Activated naive CD4-positive, alpha-beta T cell treated with Interleukin-2 at 50 U/mL for 16 hours (primary cell): ENCODE measurements at places on chromosomes 3 and 15.
A peak's percentile ranks its signal among the peaks of the same experiment; 100 is the strongest.

DNA sequence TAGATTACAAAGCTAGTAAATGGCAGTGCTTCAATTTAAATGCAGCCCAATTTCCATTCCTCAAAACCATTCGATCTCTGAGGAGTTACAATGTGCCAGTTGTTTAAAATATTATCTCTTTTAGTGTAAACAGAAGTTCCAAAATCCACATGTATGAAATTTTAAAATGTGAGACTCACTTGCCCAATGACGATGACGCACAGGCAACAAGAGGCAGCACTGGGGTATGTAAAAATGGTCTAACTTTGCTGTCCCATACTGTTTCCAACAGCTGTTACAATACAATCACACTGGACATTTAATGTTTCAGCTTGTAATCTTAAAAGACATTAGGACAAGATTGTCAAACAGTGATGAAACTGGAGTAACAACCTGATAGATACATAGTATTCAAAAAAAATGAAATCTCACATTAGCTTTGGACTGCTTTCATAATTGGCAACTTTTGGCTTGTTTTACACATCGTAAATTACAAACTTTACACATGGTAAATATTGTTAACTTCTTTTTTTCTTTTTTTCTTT lies 12.2 kb downstream of the SLTM start:
- DNase-seq = no peak

DNA sequence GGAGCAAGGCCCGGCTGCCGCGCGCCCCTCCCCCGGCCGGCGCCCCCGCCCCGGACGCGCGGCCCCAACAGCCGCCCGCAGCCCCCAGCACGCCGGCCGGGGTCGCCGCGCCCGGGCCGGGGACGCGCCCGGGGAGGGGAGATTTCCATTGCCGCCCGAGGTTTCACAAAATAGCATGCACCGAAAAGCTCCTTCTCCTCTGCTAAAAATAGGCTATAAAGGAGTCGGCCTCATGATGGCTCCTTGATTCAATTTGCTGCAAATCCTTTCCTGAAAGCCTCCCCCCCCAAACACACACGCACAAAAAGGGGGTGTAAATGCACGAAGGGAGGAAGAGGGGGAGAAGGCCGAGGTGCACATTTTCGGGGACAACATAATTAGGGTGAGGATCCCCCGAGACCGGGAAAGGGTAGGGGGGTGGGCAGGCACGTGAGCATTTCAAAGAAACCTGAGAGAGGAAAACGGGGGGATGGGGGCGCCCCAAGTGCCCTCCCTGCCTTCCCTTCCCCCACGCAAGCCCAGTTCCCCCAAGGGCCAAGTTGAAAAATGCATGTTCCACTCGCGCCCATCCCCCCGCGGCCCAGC lies 734 bp downstream of the TBL1XR1 start:
- no peak for DNase-seq

DNA sequence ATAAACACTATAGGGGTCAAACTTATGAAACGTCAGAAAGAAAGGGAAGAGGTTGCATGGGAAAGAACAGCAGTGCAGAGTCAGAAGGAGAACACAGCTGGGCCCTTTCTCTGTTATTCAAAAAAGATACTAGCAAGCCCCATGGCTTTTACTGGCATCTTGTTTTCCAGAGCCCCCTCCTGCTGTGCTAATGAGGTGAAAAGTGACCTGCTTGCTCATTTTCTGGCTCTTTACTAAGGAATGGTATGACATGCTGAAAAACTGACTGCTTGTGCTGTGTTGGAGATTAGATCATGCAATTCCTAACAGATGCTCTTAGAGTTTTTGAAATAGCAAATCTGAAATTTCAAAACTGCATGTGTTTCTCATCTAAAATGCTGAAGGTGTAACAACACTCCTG lies 541.6 kb upstream of the ALCAM start:
- no peak for DNase-seq

DNA sequence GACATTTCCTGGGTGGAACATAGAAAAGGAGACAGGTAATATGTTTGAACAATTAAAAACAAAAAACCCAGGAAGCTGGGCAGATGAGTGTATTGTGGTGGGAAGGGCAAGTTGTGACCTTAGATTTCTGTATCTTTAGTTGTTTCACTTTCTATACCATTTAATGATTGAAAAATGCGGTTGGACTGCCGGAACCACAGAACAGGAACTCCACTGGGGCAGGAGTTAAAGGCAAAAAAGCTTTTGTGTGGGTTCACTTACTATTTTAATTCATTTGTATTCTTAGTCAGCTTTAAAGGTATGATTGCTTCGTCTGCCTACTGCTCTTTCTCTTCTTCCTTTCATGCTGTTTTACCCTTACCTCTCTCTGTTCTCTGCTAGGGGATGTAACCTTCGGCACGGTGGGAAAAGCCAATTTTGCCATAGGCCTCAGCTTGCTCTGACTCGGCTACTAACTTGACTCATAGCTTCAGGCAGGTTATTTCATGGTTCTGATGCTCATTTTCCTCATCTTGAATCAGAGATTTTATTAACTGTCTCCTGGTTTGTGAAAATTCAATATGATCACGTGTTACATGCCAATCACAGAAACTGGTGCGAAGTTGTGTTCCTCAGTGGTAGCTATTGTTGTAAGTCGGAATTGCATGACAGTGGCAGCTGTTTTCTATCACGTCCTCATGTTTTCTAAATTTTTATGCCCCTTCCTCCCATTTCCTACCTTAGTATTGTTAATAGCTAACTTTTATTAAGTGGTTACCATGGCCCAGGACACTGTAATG lies 1.6 kb upstream of the MCTP2 start:
- DNase-seq = peak; percentile 59

DNA sequence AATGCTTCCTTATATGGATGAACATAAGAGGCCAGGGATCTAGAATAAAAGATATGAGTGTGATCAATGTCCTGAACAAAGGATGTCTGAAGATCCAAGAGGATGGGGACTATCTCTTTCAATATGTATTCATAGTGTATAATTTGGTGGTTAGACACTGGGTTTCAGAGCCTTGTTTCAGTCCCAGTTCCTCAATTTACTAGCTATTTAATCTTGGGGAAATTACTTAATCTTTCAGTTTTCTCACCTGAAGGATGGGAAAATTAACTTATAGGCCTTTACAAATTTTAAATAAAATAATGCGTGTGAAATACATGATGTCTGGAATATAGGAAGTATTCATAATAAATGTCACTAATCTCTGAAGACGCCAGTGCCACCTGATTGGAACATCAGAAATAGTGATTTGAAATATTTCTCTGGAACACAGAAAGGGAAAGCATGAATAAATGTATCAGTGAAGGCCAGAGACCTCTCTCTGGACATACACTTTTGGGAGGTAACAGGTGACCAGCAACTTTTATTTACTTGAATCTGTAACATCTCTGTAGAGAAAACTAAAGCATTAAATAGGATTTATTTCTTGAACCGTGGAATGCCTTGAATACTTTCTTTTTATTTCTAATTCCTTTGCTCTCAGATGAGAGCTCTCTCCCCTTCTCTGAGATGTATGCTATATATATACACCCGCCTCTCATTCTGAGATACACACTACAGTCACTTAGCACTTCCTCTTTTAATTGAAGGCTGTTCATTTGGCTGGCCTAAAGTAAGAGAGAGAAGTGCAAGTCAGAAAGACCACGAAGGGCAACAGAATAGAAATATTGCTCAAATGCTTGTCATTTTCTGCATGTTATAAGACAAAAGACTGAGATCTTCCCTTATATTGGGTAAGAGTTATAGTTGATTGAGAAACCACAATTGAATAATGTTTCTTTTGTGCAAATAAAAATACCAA lies 407.1 kb downstream of the LSAMP start:
- no peak for DNase-seq

GRCh38 chr3:45552031-45552793 lies 42.3 kb upstream of the LIMD1 start:
- DNase-seq = no peak

- no peak for DNase-seq
Observed at GRCh38 chr3:38453913-38454177, 155 bp downstream of the ACVR2B start.

DNA sequence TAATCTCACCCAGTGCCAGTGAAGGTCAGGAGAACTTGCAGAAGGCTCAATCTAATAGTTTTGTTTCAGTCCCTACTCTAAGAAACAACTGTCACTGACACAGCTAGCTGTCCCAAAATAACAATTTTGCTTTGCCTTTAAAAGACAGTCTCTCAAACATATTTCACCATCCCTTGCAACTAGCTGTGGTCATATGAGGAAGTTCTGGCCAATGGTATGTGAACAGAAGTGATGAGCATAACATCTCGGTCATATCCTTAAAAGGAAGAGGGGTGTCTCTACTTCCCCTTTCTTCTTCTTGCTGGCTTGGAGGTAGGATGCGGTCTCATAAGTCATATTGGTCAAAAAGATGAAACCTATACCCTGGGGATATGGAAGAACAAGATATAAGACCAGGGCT lies 198.1 kb downstream of the NEK10 start:
- no peak for DNase-seq

DNA sequence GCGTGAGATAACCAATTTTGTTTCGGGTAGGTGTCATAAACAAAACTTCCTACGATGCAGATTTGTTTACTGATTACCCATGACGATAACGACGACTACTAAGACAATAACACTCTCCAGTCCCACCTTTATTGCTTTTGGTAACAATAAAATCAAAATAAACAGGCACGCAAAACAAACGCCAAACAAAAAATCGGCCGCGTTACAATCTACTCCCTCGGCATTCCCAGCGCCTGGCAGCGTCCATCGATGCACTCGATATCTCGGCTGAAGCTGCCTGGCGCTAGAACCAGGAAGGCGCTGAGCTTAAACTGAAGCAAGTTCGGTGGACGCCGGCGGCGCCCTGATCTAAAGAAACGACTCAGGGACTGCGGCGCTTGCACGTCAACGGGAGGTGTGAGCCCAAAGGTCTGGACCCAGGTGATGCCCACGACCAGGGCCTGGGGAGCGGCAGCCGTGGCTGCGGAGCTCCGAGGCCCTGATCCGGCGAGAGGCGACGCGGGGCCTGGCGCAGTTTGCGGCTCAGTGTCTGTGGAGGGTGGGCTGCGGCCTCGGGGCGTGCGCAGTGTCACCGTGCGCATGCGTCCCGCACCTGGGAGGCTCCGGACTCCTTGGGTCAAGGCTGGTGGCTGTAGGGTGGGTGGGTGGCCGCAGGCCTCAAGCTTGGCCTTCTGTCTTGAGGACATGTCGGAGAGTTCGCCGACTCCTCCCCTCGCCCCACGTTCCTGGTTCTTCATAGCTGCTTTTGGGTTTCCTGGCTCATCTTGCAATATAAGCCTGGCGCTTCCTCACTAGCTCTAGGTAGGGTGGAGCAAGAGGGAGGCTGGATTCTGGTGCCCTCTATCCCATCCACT lies at the start of gene RSRC1:
Gene RSRC1 (plus strand): TSS at position 286 of the 854 bp plus-strand sequence. CDS start 12,016 bp downstream, outside the sequence.
- DNase-seq = peak; percentile 82

- no peak for DNase-seq
Observed at GRCh38 chr3:10574101-10574620, 68.8 kb upstream of the ATP2B2 start.

DNA sequence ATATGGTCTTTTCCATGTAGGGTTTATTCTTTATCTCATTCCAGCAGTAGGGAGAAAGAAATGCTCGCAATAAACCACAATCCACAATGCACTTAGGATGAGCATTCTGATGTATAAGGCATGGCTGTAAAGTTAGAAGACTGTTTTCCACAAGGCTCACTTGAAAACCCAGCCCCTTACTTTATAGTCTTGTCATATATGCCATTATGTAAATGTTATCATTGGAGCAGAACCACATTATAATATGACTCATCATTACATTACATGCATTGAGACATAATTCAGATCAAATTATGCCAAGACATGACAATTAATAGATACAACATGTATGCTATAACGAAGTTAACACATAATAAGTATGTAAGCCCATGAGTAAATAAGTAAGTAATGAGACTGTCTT lies 348.1 kb downstream of the LSAMP start:
- DNase-seq = no peak

DNA sequence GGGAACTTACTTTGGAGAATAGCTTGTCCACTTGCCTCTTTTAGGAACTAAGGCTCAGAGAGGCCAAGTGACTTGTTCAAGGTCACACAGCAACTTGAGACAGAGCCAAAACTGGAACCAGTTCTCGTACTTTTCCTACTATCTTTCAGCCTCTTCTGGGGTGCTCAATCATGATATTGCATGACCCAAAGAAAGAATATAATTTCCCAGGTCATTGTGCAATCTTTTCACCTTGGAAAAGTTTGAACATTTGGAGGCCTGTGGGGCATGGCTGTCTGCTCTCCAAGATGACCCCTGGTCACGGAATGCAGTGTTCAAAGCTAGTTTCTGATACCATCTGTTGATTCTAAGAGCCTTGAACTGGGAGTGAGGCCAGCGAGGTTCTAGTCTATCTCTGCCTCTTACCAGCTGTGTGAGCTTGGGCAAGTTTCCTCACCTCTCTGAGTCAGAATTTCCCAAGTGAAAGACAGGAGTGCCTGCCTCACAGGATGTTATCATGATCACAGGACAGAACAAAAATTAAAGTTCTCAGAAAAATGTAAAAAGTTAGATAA lies 89.7 kb downstream of the BDH1 start:
- no peak for DNase-seq

GRCh38 chr3:9800529-9800928 lies 7.6 kb downstream of the ARPC4 start:
- DNase-seq = no peak
